SHP77 (cell line): ENCODE measurements at places on chromosomes 5 and 9.

- no peak for DNase-seq
Measured at GRCh38 chr9:73202980-73203379, 51.3 kb downstream of the ANXA1 start.

GRCh38 chr9:32603914-32604852 lies 31.2 kb upstream of the NDUFB6 start:
- DNase-seq, result no peak

DNA sequence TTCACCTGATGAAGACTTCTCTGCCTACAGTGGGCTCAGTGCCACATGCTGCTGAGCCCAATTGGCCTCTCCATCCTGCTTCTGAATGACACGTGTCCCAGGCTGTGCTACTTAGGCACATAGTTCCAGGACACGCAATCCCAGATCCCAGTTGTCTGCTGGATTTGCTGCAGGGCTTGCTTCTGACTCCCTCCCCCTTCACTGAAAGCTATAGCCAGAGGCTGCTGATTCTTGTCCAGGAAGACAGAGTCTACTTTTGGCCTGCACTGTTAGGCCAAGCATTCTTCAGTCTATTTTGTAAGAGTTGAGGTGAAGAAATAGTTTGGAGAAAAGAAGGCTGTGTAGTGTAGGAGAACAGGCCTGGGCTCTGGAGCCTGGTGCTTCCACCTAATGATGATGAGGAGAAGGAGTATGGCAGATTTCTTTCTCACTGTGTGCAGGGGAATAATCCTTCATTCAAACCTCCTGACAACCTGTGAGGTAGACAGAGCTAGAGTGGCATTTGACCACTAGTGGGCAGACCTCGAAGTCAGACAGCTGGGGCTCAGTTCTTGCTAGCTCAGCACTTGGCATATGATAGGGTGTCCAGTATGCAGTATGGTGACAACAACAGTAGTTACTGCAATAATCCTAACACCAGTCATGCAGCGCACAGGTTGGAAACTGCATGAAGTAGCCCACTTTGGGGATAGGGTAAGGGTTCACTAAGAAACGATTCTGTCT lies 19.5 kb upstream of the ASPN start:
- DNase-seq, result peak; percentile 44

DNA sequence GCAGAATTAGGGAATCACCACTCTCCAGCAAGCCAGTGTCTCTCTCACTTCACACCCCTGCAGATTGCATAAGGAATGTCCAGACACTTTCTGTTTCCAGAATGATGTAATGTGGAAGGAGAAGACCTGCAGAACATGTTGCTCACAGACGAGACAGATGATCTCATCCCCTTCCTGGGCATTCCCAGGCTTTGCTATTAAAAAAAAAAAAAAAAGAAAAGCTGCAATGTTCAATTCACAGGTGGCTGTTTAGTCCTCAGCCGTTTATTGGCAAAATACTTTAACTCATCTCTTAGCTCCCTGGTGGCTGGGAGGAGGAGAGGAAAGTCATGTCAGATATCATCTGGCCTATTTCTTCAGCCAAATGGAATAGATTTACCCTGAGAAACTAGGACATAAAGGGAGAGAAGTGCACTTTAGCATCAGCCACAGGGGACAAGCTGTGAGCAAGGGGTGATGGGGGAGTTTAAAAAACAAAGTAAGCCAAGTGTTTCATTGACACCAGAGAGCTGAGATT lies 95.9 kb upstream of the TNC start:
- peak; percentile 40 for DNase-seq

DNA sequence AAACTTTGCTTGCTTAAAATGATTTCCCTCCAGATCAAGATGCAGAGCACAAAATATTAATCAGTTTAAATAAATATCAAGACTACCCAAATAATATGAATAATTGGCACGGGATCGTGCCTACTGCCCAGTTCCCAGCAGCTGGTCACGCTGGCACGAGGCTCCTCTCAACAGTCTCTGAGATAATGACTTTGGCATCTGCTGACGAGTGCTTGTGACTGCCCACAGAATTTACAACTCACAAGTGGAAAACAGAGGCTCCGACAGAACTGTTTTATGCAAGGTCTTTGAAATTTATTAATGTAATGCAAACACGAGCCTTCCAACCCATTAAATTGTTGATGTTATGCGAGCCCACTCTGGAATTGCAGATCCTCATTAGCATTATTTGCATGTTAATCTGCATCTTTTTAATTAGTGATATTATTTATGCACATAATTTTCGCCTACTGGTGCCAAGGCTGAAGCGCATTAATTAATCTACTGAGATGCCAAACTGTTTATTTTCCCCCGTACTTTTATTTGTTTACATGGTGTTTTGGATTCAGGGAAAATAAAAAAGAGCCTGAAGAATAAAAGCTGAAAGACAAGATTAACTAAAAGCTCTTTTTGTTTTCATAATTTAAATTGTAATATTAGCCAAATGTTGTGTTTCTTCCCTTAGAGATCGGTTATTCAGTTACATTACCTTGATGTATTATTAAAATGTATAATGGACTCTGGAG lies 369.3 kb upstream of the IRX1 start:
- peak; percentile 3 for DNase-seq

GRCh38 chr9:77877976-77878375 lies 153.6 kb downstream of the GNAQ start:
- DNase-seq, result no peak

DNA sequence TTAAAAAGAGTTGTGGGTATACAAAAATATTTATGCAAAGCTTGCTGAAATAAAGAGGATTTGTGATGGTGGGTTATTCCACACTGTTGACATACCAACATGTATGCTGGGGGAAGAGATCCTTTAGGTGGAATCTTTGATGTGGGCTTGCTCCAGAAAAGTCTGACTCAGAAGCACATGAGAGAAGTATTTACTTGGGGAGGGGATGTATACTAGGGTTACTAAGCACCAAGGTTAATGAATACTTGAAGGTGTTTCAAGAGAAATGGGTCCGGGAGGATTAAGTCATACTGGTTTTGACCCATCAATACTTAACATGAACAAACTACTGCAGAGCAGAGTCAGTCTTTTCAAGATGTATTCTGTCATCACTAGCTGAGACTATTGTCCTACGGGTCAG lies 316.4 kb upstream of the GRIN3A start:
- DNase-seq, result no peak

DNA sequence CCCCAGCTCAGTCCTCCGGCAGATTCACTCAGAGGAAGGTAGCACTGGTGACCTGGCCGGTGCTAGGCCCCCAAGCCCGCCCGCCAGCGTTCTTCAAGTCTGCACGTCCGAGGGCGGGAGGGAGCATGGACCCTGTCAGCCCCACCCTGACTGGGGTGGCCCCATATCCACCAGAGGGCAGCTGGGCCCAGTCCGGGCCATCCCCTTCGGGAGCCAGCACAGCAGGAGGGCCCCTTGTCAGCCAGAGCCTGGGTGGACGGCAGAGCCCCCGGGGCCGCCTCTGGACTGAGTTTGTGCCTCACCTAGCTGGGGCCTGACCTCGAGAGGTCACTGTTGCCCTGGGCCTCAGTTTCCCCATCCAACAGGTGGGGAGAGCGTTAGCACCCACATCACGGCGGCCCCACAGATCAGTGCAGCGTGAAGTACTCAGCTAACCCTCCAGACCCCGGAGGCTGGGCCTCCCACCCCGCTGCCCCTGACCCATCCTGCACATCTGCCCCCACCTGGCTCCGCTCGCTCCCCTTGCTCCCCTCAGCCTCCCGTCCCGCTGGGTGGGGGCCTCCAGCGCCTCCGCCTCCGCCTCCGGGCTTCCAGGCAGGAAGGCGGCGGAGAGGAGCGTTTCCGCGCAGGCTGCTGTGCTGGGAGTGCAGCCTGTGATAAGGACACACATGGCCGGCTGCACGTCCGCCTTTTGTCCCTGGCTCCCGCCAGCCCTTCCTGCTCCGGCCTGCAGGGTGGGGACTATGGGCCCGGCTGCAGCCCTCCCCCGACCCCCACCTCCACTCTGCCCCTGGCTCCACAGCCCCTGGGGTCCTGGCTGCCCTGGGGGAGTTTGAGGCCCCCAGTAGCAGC lies 16.6 kb upstream of the EGFL7 start:
- DNase-seq, result no peak

GRCh38 chr9:16870596-16871335 lies at the start of gene BNC2:
TSS of gene BNC2 (minus strand) at chr9:16870670. CDS start at chr9:16870648, 22 bp downstream.
- DNase-seq, result no peak

- no peak for DNase-seq
Measured at GRCh38 chr9:136403538-136403914, 3.6 kb upstream of the SNAPC4 start.

- peak; percentile 29 for DNase-seq
Measured at GRCh38 chr5:35815089-35815936, 41.4 kb upstream of the IL7R start.

DNA sequence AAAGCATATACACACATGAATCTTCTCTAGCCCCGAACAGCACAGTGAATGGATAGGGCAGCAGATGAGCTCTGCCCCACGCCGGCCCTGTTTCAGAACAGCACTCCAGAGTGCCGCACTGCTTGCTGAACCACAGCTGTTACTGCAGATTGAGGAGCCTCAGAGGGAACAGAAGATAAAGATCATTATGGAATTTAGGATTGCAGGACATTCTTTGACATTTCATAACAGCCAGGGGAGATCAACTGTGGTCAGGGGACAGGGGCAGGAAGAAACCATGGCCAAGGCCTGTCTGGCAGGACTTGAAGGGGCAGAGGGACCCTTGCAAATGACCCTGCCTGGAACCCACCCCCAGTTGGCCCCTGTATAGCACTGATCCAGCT lies 20.6 kb downstream of the IRF1 start:
- DNase-seq, result no peak

GRCh38 chr5:142023836-142024235 lies 11.0 kb upstream of the GNPDA1 start:
- no peak for DNase-seq

DNA sequence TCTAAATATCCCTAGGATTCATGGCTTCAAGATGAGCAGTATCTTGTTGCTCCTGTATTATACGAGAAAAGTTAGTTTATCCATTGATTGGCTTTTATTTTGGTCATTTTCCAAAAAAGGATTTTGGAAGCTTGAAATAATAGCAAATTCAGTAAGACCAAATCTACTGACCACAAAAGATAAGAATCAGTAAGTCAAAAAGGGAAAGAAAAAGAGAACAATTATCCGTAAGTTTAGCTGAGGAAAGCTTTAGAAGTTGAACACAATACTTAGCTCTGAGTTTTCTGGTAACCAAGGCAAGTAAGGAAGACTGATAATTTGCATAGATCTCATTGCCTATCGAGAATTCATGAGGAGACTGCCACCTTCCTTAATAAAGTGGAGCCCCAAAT lies 9.1 kb downstream of the TGFBR1 start:
- DNase-seq, result no peak

- no peak for DNase-seq
Measured at GRCh38 chr5:159864885-159865691, 51.2 kb upstream of the ADRA1B start.

DNA sequence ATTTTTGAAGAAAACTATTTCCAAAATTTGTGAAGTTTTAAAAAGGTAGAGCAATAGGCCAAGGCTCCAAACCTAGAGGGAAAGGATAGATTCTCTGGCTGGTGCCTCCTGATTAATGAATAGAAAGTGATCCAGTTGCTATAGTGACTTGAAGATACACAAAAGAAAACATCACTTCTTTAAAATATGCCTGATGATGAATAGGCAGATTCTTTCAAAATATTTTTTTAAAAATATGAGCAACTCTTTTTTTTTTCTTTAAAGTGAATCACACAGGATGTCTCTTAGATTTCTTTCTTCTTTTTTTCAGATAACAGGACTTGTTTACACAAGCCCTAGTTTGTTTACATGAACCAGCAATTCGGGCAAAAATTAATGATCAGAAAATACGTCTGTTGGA lies 124.4 kb downstream of the RFK start:
- no peak for DNase-seq

- DNase-seq, result no peak
Measured at GRCh38 chr5:112417931-112418658, 982 bp downstream of the EPB41L4A start.

GRCh38 chr5:58938563-58939424 lies 355.9 kb downstream of the RAB3C start:
- DNase-seq, result no peak

GRCh38 chr5:87233143-87233542 lies 34.5 kb upstream of the RASA1 start:
- DNase-seq, result no peak

- DNase-seq, result no peak
Measured at GRCh38 chr5:139748505-139748826, 47.1 kb upstream of the PSD2 start.

DNA sequence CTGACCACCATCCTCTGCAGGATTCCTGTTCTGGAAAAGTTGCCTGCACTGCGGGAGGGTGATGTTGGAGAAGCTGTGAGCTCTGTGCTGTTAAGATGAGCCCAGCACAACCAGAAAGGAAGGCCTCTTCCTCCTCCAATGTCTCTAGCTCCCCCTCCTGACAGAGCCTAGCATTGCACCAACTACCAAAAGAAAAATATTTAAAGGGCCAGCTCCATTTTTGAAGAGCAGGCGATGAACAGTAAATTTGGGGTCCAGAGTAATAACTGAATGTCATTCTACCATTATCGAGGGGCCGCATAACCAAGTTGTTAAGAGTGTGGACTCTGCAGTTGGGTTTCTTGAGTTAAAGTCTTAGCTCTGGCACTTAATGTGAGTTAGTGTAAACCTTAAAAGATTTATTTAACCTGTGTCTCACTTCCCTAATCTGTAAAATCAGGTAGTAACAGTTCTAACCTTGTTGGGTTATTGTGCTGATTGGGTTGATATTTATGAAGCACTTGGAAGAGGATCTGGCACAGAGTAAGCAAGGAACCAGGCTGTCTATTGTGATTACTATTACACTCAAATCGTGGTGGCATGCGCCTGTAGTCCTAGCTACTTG lies 3.9 kb downstream of the TEX53 start:
- peak; percentile 74 for DNase-seq

DNA sequence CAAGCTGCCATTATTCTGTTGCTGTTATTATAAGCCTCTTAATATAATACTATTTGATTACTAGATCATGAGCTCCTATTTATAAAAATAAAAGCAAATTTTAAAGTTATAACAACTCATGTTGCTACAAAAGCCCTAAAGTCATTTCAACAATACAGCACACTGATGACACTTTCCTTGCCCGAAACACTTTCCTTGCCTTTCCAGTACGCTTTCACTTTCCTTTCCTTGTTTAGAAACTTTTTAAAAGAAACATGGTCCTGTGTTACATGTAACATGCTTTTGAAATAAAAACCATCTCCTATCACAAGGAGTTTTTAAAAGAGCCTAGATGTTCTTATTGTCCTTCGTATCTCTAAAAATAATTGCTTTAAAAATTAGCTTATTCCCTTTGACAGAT lies 688.4 kb downstream of the PTPRD start:
- no peak for DNase-seq

DNA sequence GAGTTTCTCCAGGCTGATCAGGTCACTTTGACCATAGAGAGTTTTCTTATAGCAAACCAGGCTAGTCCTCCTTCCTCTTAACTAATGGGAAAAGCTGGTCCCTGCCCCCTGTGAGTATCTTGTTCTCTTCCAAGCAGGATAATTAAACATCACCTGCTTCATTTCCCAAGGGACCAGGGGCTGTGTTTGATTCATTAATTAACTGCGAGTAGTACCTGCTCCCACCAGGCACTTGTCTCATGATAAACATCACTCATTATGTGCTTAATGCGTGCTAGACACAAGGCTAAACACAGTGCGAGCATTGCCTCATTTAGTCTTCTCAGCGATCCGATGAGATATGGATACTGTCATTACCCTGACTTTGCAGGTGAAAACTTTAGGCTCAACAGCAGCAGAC lies 1.7 kb upstream of the FAM163B start:
- no peak for DNase-seq

GRCh38 chr5:16809395-16810207 lies 126.5 kb downstream of the MYO10 start:
- no peak for DNase-seq

GRCh38 chr5:177300236-177300880 lies 3.2 kb downstream of the RAB24 start:
- no peak for DNase-seq
